ENCODE measurements at places on chromosomes 2 and 18.

DNA sequence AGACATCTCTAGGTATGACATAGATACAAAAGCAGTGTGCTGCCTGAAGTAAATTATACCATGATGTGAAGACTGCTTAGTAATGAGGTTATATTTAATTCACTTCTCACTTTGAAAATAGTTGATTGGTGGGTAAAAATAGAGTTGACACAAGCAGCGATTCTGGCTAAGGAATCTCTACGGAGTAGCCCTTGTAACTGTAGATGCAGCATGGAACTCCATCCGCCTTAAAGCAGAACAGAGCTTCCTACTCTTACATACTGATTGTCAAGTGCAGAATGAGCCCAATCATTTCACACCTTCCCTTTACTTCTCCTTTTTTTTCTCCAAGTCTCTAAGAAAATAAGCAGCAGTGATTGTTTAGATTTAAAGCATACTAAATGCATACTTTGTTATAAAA, 1594.6 kb upstream of the SLC39A10 start:
- DNase-seq = no peak

DNA sequence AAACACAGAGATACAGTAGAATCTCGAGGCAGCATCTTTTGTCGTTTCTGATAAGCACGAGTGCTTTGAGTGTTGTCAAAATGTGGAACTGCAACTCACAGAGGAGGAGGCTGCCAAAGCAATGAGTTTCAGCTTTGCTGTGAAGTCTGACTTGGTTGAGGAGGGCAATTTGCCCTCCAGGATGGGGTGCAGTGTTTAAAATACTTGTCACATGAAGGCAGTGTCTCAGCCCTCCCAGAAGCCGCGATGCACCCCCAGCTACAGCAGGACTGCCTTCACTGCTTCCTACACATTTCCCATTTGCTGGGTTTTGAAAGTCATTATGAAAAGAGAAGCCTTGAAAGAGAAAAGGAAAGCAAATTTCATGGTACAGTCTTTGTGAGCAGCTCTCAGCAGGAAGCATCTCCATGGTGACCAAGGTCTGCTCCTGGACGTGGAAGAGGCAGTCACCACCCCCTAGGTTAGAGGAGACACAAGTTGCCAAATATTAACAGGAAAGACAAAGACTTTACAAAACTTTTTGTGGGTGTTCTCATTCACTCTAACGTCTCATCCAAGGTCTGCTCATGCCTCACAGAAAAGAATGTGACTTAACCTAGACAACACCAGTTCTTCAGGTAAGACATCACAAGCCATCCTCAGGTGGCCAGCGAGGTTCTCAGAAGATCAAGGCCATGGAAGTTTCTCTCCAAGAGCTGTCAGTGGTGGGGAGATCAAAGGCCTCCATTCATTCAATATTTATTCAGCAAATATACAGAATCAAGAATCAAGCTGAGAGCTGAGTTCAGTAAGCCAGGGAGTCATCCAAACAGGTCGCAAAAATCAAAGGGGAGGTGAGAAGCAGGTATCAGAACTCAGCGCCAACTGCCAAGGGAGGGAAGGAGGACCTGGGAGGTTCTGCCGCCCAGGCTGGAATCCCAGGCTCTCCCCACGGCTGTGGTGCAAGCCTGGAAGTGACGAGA, 476.0 kb downstream of the EIPR1 start:
- no peak for DNase-seq

DNA sequence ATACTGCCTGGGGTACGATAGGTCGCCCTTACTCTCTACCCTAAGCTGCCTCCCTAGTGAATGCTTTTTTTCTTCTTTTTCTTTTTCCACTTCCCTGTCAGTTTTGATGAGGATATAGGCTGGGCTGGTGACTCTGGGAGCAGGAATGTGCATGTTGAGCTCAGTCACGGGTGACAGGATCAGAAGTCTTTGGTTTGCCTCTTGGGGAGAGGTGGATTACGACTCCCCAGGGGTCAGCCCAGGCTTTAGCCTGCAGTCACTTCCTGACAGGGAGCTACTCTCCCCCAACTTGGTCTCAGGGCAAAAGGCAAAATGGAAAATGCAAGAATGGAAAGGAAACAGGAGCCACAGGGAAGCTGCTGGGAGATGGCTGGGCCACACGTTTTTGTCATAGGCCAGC, 57.3 kb downstream of the THNSL2 start:
- DNase-seq = no peak

- no peak for DNase-seq
Observed at GRCh38 chr2:96091711-96092572, 24.4 kb downstream of the ADRA2B start.

GRCh38 chr18:56173542-56174220, 464.7 kb downstream of the TXNL1 start:
- DNase-seq = no peak

DNA sequence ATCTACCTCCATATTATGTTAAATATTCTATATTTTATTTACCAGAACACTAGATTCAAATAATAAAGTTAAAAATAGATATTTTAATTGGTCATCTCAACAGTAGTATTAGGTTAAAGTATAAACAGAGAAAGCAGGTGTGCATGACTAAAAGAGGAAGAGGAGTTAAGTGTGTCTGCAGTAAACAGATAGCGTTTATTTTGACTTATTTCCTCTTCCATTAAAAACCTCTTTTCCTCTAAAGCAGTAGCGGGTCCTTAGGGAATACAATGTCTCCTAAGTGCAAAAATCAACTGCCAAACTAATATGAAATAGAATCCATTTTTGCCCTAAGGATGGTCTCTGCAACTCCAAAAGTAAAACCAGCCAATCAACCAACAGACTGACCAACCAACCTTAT, 27.7 kb downstream of the EIF2AK3 start:
- no peak for DNase-seq

GRCh38 chr2:220833446-220833845, 738.7 kb downstream of the EPHA4 start:
- DNase-seq = no peak

- no peak for DNase-seq
Observed at GRCh38 chr2:174836377-174836994, 72.2 kb upstream of the CHRNA1 start.

GRCh38 chr18:55024564-55024963, 65.3 kb upstream of the CCDC68 start:
- DNase-seq = no peak

GRCh38 chr2:144461308-144461766, 58.6 kb downstream of the ZEB2 start:
- DNase-seq = no peak

- no peak for DNase-seq
Observed at GRCh38 chr18:22694954-22695353, 238.2 kb upstream of the RBBP8 start.

GRCh38 chr2:20590704-20591515, 60.0 kb downstream of the HS1BP3 start:
- no peak for DNase-seq

GRCh38 chr2:179588486-179589145, 272.8 kb downstream of the ZNF385B start:
- no peak for DNase-seq

DNA sequence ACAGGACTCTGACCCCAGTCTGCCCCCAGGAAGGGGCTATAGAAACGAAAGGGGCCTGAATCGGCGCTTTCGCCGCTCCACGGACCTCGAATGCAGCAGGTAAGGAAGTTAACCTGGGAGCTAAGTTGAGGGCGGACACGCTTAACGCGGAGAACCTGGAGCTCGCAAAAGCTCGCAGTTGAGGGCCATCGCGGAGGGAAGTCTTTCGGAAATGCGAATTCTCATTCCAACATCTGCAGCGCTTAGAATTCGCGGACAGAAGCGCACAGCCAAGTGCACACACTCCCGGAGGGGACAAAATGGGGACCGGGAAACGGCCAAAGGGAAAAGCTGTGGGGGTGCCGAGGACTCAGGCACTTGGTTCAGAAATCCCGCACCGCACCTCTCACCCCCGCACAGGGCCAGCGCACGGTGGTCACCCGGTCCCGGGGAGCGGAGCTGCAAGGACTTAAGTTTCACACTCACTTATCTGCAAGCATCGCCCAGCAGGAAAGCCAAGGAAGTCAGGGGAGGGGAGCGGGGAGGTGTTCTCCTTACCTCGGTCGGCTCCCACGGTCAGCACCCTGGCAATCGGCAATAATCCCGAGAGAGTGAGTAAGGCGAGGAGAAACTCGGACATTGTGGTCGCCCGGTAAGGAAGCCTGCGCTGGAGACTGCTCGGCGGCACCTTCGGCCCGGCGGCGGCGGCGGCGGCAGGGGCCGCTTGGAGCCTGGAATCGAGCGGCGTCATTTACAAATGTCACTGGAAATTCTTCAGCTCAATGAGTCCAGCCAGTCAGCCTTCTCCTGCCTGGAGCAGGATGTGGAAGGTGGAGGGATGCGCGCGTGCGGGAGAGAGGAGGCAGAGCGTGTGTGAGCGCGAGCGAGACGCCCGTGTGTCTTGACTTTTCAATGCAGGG, 456 bp downstream of the LRP1B start:
- no peak for DNase-seq

GRCh38 chr2:235263205-235264120, 230.4 kb upstream of the AGAP1 start:
- no peak for DNase-seq

GRCh38 chr2:108459441-108459840, 10.4 kb downstream of the GCC2 start:
- no peak for DNase-seq

- no peak for DNase-seq
Observed at GRCh38 chr2:38097258-38097987, 21.5 kb upstream of the CYP1B1 start.

DNA sequence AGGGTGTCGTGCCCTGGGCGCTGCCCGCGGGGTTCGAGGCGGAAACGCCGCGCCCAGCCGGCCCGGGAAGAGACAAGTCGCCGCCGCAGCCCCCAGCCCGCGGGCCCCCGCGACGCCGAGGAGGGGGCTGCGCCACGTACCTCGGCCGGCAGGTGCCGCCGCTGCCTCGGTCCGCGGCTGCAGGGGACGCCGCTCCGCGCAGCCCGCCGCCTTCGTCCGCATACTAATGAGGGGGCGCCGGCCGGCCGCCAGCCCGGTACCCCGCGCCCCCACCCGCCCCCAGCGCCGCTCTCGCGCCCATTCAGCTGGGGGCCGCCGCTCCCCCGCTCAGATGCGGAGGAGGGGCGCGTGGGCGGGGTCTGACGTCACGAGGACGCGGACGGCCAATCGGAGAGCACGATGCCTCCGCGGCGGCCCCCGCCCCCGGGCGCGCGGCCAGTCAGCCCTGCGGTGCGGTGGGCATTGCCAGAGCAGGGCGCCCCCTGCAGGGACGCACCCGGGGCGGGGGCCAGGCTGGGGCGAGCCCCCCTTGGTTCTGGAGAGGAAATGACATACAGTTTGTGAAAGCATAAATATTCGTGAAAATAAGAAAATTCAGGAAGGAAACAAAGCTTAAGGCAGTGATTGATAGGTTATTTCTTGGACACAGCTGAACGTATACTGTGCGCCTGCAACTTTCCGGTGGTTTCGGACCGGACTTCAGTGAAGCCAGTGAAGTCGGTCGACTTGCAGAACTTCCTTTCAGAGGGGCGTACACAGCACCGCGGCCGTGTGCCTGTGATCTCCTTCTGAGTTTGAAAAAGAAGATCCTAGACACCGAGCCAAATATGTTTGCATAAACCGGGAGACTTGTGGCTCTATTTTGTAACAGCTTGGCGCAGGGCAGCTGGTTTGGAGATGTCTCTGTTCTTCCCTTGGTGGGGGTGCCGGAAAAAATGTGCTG, at the start of gene ST3GAL5:
TSS of gene ST3GAL5 (minus strand) at position 307 of the 943 bp plus-strand sequence. CDS start at position 222, 85 bp downstream.
- peak; percentile 93 for DNase-seq

DNA sequence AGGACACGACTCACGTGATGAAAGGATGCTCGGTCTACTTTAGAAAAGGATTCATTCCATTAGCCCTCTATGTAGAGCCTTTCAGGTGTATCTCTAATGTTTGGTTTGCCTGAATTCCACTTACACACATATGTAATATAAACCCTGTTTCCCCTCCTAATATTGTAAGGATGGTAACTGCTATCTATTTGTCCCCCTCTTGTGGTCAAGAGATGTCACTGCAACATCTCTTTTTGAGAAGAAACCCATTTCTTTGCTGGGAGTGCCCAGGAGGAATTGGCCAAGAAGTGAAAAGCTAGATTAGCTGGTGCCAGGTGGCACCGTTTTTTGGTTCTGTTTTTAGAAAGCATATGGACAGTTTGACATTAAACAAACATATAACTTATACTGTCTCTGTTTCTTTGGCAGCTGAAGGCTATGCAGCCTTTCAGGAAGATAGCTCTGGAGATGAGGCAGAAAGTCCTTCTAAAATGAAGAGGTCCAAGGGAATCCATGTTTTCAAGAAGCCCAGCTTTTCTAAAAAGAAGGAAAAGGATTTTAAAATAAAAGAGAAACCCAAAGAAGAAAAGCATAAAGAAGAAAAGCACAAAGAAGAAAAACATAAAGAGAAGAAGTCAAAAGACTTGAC, 41.2 kb downstream of the RALBP1 start:
- no peak for DNase-seq

- peak; percentile 10 for DNase-seq
Observed at GRCh38 chr2:172442072-172442895, 14.9 kb downstream of the ITGA6 start.

GRCh38 chr2:114442510-114442909, at the start of gene DPP10:
TSS of gene DPP10 (plus strand) at chr2:114442641.
- DNase-seq = no peak

GRCh38 chr2:160278101-160278878, 78.2 kb upstream of the ITGB6 start:
- no peak for DNase-seq

DNA sequence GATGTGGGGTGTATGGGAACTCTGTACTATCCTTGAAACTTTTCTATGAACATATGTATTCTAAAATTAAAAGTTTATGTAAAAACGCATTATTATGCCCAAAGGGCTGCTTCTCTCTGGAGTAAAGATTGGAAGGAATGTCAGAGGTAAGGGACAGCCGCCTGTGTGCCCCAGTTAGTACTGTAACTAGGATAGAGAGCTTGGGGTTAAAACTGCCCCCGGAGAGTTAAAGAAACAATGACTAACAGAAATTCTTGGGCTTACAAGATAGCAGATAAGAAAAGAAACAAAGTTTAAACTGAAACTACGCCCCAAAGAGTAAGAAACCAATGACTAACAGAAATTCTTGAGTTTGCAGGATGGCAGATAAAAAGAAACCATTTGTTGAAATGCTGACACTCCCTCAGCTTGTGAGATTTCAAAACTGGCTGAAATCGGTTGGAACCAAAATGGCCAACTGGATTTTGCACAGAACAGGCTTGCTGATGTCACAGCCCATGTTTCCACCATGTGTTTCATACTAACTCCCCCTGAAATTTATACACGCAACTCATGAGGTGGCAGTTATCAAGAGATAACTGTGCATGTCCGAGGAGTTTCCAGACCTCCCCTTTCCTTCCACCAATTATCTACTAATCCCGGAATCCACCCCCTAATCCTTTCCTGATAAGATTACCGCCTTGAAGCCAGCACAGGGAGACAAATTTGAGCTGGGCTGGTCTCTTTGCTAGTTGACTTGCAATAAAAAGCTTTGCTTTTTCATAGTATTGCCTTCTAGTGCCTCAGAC, 8.7 kb upstream of the TXNDC2 start:
- DNase-seq = no peak

- DNase-seq = no peak
Observed at GRCh38 chr2:79660557-79660956, 147.7 kb downstream of the CTNNA2 start.

Measured in effector CD8-positive, alpha-beta T cell (primary cell).